ENCODE measurements at places on chromosomes 3 and 15.

GRCh38 chr3:53519065-53519709 lies 24.8 kb downstream of the CACNA1D start:
- DNase-seq: no peak

GRCh38 chr3:113018536-113019181 lies 27.9 kb downstream of the GTPBP8 start:
- peak; percentile 23 for DNase-seq

GRCh38 chr3:122299872-122300460 lies 25.1 kb upstream of the CSTA start:
- peak; percentile 62 for DNase-seq

- DNase-seq: no peak
Observed at GRCh38 chr3:158801201-158801600, 653 bp upstream of the MFSD1 start.

DNA sequence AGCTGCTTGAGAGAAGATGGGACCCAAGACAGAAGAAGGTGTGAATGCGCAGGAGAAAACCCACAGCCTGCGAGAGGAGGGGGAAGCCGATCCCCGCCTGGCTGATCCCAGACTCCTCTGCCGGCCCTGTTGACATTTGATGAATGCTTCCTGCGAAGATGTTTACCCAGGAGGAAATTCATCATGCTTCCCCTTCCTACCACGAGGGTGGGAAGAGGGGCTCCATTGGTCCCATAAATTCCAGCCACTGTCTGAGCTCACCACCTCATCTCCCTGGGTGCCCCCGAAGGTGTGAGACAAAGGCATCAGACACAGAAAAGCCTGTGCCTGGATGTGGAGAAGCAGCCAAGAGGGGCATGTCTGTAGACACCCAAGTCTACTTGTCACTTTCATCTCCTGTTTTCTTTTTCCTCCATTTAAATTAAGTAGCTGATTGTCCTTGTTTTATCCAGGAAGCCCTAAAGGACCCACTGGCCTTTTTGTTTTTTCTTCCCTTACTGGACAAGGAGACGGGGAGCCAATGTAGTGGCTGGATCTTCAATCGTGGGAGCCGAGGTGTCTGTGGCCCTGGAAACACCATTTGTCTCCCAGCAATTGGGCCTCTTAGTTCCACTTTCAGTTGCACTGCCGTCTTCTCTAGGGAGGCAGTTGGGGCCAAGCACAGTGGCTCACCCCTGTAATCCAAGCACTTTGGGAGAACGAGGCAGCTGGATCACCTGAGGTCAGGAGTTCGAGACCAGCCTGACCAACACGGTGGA lies 95.3 kb upstream of the HES1 start:
- DNase-seq: no peak

DNA sequence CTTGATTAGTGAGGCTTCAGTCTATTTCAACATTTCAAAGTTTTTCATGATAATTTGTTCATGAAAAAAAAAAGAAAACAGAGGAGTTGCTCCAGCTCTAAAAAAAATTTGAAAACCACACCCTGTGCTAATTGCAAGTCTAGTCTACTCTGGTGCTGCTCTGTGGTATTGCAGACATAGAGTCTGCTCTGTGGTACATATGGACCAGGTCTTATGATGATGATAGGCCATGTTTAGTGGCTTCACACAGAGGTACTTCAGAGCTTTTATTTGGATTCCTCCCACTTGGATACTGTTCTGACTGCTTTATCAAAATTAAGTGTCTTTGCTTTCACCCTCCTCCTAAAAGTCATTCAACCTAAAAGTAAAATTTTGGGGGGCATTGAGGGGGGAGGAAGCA lies 160.8 kb downstream of the ALCAM start:
- DNase-seq: no peak

- DNase-seq: no peak
Observed at GRCh38 chr3:12275974-12276650, 12.8 kb upstream of the PPARG start.

GRCh38 chr3:109430911-109431563 lies 93.7 kb upstream of the DPPA4 start:
- DNase-seq: no peak

DNA sequence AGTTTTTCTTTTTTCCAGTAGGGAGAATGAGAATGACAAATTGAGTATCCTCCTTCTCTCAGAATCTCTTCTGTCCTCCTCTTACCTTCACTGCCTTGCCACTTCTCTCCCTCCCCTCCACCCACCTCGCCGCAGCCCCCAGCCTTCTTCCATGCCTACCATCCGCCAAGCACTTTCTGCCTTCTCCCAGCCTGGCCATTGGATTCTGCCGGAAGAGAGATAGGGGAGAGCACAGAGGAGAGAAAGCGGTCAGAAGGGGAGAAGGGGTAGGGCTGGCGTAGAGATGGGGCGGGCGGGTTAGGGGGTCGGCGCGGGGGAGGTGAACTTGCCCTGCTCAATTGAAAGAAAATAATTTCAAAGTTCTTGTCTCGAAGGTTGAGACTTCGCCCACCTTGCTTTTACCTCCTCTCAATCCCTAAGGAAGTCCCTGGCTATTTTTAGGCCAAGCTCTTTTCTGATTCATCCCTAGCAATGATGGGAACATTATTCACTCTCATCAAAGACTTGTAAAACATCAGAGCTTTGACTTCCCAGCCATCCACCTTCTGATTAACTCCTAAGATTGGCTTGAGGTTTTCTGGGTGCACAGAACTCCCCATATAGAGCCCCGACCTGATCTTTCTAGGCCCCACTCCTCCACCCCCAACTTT lies 811 bp downstream of the C3orf52 start:
- no peak for DNase-seq

GRCh38 chr15:60795471-60795870 lies 316.5 kb upstream of the ICE2 start:
- no peak for DNase-seq

GRCh38 chr3:188137051-188137450 lies 16.9 kb upstream of the LPP start:
- no peak for DNase-seq

GRCh38 chr3:123818324-123818920 lies 65.7 kb downstream of the MYLK start:
- DNase-seq: no peak

DNA sequence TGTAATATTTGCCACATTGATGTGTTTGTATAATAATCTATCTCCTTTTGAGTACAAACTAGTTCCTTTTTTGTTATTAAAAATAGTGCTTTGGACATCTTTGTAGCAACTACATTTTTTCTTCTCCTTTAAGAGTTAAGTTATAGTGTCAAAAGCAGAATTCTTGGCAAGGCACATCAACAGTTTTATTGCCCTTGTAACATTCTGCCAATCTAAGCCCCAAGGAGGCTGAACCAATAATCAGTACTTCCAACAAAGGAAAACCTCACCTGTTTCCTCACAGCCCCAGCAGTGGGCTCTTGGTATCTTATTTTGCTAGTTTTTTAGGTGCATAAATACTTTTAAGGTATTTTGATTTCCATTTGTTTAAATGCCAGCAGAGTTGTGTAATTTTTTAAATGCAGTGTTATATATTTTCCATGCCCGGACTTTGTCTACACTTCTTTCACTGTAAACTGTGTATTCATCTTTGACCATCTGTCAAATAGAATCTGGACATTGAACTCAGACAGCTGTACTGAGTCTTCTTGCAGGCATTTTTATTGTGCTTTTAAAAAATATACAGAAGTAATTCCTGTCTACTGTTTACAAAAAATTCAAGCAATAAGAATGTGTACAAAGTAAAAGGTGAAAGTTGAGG lies 101.0 kb downstream of the MYLK start:
- DNase-seq: no peak

DNA sequence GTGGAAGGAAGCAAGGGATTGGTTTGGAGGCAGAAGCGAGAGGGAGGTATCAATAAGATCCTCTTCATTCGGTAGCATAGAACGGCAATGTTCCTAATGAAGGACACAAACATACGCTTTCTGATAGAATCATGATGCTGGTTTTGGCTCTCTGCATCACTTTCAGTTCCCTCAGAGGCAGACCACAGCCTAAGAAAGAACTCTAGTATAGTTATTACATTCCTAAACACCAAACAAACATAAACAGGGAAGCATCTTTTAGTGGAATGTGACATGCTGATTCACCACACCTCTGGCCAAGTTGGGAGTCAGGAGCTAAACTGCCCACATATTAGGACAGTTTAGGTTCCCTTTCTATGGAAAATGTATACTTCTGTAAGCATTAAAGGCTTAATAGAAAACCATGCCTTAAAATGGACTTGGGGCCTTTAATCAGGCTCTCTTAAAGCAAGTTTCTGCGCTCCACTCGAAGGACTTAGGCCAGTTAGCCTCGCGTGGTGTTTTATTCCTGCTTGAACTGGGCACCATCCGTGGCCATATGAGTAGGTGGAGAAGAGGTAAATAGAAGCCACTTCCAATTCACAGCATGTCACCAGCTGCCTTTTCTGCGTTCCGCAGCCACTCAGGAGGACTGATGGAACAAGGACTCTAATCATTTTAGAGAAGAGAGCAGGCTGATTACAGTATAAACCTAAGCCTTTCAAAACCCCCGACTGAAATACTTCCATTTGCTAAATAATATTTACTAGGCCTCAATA lies 53.7 kb downstream of the CD47 start:
- DNase-seq: no peak

DNA sequence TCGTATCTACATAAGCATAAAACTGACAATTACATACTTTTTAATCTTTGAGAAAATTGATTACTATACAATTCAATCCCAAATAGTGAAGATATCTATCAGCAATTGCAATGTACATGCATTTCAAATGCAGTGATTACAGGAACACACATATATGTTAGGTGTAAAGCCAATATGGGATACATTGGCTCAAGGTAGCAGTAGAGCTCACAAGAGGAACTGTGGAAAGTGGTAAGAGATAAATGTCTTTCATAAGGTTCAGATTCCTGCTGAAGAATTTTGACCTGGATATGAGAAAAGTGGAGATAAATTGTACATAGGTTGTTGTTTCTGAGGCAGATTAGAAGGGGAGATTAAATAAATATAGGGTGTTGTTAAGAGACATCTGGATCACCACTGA lies 1280.5 kb downstream of the OTOL1 start:
- no peak for DNase-seq

GRCh38 chr15:95795386-95795785 lies 535.1 kb upstream of the NR2F2 start:
- DNase-seq: no peak

- DNase-seq: no peak
Observed at GRCh38 chr3:123053107-123053506, 13.7 kb upstream of the PDIA5 start.

GRCh38 chr3:171790574-171790897 lies 19.7 kb downstream of the PLD1 start:
- no peak for DNase-seq

GRCh38 chr3:167783781-167784180 lies 48.3 kb downstream of the SERPINI1 start:
- DNase-seq: no peak

DNA sequence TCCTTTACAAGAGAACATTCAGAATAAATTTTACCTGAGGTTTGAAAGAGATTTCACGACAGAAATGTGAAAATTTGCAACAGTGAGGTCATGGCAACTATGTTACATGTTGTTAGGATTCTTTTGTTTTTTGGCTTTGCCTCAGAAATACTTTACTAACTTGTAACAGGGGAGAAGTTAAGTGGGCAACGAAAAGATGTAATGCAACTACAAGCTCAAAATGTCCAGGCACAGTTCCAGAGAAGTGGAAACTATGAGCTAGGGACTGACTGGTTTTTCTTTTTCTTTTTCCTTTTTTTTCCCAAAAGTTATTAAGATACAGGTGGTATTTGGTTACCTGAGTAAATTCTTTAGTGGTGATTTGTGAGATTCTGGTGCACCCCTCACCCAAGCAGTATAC lies 111.5 kb upstream of the PPP2R3A start:
- no peak for DNase-seq

DNA sequence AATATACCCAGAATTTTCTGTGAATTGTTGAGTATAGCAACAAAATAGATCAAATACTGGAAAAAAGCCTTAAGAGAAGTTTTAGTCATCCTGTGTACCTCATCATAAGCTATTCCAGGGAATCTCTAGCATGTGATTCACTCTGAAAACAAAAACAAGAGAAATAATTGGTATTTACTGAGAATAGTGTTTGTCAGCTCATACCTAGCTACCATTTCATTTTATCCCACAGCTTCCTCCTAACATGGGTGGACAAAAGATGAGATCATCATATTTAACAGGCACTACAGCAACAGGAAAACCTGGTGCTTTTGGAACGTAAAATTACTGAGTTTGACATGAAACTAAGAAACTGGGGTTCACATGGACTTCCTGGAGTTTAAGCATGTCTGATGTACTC lies 753.5 kb upstream of the NECTIN3 start:
- DNase-seq: no peak

DNA sequence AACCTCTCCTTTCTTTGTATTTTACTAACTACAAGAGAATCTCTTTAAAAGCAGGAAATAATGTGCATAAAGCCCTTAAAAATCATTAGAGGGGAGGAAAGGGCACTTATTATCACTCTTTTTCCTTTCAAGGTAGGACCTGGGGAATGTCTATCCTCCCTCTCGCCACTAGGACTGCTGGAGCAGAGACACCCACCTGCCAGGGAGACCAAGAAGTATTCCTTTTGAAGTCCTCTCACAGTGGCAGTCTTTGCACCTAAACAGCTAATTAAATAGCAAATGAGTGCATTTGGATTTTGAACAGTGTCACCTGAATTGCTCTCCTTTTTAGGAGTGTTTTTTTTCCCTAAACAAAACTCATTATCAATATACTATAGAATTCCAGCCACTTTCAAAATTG lies 874.1 kb downstream of the ZPLD1 start:
- DNase-seq: no peak

- DNase-seq: no peak
Observed at GRCh38 chr3:181901626-181902025, 189.9 kb downstream of the SOX2 start.

DNA sequence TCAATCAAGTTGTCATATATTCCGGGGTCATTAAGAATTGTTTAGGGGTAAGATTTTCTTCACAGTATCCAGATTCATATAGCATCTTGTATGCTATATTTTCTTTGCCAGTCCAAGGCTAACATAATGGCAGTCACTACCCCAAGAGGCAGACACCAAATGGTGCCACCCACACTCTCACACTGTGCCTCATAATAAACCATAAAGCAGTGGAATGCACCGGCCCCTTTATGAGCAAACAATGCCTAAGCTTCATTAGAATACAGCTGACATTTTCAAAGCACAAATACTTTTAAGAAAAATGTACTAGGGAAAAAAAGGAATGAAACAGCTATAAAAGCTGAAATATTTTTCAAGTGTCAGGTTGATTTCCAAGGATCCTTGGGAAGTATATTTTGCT lies 121.6 kb downstream of the TFDP2 start:
- DNase-seq: peak; percentile 38

- peak; percentile 72 for DNase-seq
Observed at GRCh38 chr15:59522988-59523461, 85.0 kb downstream of the FAM81A start.

GRCh38 chr15:59150185-59150584 lies 45.2 kb downstream of the CCNB2 start:
- no peak for DNase-seq

DNA sequence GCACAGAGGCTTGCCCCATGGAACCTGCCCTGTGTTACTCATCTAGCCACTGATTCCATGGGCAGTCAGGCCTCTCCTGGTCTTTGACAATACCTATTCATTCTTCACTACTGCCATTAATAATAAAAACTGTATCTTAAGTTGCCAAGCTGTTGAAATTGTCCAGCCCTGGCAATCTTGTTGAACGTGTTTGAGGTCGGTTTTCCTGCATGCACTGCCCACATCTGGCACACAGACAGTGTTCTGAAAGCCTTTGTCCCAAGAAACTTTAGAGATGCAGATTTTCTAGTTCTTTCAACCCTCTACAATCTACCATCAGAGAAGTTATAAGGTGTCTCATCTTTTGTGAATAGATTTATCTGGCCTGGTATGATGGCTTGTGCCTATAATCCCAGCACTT lies 567.2 kb upstream of the NECTIN3 start:
- no peak for DNase-seq

GRCh38 chr3:42019144-42019952 lies 57.4 kb upstream of the ULK4 start:
- DNase-seq: no peak

All from activated naive CD4-positive, alpha-beta T cell treated with anti-CD3 and anti-CD28 coated beads, Interleukin-2, amount 10 ng/mL, durations not matched to agents 7 days and 5 days (primary cell).